ENCODE measurements at places on chromosomes 16 and 17.
A peak's percentile ranks its signal among the peaks of the same experiment; 100 is the strongest.

DNA sequence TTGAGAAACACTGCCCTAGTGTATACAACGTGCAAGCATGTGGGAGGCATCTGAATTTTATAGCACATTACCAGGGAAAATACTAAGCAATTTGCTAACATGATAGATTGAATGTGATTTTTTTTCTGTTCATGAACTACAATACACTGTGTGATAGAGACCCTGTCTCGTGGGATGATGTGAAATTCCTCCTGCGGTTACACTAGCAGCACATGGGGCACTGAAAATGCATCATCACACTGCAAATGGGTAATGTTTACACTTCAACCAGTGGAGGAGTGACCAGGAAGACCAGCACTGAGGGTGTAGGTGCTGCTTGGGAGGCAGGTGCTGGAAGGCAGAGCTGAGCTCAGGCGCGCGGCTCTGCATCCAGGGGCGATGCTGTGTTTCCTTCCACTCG lies 28.8 kb downstream of the ORC6 start:
- DNase-seq = no peak

GRCh38 chr17:18381953-18382245 lies 4.3 kb downstream of the EVPLL start:
- DNase-seq = no peak

DNA sequence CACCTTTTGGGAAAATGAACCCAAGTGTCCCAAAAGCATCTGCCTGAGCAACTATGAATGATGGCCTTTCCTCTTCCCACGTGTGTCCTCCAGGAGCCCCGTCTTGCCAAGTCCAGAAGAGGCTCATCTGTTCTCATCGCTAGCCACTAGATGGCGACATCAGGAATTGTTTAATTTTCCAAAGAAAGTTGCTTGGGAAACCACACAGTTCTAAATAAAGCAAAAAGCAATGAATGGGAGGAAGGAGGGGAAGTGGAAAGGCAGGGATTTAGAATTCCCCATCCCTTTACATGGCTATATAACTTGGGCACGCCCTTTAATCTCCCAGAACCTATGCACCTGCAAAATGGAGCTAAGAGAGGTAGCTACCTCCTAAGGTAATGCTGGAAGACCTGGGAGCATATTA lies 9.0 kb upstream of the CDH5 start:
- peak; percentile 29 for DNase-seq

- no peak for DNase-seq
These were observed 12.6 kb upstream of the USP43 start for GRCh38 chr17:9632741-9633140.

DNA sequence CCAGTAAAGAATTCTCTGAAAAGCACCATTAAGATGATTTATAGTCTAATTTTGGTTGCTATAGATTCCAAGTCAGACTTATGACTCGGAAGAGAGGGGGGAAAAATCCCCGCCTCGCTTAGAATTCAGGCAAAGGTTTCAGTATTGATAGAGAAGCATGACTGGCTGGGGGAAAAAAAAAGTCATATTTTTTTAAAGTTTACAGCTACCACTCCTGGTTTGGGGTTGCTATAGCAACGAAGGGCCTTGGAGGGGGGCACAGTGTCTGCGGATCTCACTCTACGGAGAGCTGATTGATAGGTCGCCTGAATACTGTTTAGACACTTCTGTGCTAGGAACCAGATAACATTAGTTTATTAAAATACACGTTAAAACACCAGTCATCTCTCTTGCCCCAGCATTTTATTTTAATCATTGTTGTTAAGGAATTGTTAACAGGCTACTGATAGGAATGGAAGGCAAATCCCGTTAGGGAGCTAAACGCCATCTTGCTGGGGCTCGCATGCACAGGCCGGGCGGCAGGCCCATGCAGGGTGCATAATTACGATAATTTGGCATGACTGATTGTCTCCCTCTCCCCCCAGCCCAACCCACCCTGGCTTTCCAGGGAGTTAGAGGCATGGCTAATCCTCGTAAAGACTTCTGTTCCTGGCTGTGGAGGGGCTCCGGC lies 380.0 kb upstream of the XYLT1 start:
- DNase-seq = no peak

GRCh38 chr16:30051518-30051917 lies 14.0 kb upstream of the ALDOA start:
- no peak for DNase-seq

- DNase-seq = no peak
These were observed 6.1 kb downstream of the GAST start for GRCh38 chr17:41718287-41718645.

GRCh38 chr16:86427433-86427851 lies 82.9 kb upstream of the FOXF1 start:
- no peak for DNase-seq

DNA sequence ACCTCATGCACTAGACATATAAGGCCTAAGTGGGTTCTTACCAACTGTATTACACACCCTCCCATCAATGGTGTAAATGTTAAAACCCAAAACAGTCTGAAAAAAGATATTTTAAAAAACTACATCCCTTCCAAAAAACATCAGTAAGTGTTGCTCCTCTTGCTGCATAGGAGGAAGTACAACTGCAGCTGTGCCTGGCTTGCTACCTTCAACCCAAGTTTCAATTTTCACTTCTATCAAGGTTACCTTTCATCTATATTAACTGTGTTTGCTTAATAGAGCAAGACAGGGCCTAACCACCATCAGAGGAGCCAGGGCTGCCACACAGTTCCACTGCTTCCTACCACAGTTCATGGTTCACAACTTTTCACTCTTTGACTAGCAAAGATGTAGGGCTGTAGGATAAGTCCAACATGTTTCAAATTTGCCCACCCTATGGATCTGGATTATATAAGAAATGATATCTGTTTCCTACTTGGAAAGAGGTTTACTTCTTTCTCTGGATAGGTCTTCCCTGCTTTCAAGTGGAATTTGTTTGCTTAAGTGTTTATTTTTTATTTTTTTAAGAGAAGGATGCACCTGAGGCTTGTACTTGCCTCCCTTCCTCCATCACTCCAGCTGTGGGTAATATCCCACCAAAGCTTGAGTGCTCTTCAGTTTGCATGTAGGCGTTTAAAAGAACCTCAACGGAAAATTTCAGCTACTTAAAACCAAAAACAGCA lies 56.7 kb downstream of the GRB7 start:
- DNase-seq = no peak

GRCh38 chr17:82687375-82687861 lies 11.1 kb downstream of the RAB40B start:
- DNase-seq = no peak

DNA sequence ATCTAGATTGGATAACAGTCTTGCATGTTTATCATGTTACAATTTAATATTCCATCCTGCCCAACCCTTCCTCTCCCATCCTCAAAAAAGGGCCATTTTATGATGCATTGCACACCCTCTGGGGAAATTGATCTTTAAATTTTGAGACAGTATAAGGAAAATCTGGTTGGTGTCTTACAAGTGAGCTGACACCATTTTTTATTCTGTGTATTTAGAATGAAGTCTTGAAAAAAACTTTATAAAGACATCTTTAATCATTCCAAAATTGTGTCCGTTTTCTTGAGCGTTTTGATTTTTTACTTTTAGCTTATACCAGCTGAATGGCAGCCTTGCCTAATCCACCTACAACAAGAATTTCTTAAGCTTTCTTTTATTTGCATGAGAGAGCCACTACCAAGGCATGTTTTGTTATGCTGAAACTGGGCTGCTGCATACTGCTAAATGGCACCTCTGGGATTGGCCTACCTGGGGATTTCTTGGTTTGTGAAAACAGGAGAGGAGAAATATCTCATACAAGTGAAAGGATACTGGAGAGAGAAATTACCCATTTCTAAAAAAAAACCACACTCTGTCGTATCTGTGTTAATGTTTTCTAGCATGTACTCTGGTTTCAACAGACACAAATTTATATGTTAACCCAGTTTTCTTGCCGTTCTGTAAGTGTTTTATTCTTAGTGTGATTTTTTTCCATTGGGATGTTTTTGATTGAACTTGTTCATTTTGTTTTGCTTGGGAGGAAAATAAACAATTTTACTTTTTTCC lies 52.2 kb downstream of the TUBD1 start:
- peak; percentile 65 for DNase-seq

DNA sequence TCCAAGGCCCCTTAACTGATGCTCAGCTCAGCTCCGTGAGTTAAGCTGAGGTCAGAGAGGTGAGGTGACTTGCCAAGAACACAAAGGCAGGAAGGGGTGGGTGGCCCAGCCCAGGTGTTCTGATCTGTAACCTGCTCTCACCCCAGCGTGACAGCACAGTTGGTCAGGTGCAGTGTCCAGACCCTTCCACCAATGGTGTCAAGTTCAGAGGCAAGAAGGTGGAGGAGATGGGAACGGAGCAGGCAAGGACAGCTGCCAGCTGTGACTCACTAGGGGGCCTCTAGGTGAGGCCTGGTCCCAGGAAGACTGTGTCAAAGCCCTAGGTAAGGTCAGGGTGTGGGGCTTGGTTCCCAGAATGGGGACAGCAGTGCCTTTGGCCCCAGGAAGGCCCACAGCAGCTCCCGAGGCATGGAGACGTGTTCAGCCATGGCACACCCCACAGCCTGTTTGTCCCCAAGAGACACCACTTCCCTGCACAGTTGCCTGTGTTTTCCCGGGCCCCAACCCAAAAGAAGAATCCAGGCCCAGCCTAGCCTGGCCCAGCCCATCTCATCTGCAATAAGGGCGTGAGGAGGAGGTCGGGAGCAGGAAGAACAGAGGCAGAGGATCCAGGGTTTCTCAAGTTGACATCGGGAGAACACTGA lies 7.2 kb downstream of the WFIKKN2 start:
- DNase-seq = no peak

- DNase-seq = peak; percentile 40
These were observed at the start of gene XYLT1 for GRCh38 chr16:17470908-17471718. XYLT1 (minus strand) TSS chr16:17470960; CDS start chr16:17470796, 164 bp downstream.

DNA sequence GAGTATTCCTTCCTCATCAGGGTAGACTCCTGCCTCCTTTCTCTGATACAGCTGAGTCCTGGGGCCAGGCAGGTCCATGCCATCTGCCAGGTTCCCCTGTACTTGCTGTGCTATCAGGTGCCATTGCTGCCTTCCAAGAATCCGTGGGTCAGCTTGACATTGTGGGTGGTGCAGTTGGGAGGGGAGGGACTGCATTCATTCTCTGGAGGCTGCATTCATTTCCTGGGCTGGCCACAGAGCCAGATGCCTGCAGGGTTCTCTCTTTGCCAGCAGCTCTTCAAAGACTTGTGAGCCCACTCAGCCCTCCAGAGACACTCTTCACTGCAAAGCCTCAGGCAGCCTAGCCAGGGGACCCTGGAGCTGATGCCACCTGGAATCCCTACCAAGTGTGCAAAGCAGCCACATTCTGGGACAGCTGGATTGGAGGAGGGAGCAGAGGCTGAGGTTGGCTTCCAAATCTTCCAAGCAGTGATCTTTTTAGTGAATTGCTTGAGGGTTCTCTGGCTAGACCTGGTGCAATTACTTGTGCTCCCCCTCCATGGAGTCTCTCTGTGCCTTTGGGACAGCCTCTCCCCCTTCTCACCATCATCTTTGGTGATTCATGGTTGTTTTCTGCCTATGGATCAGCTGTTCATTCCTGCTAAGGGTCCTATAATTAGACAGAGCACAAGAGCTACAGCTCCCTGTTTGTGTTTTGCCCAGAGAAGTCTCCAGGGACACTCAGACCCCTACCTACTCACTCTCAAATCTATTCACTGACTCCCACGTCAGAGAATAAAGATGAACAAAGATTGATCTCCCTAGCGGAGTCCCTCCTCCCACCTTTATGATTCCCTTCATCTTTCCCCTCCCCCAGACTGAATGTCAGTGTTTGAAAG lies 20.9 kb downstream of the ANKFN1 start:
- no peak for DNase-seq

DNA sequence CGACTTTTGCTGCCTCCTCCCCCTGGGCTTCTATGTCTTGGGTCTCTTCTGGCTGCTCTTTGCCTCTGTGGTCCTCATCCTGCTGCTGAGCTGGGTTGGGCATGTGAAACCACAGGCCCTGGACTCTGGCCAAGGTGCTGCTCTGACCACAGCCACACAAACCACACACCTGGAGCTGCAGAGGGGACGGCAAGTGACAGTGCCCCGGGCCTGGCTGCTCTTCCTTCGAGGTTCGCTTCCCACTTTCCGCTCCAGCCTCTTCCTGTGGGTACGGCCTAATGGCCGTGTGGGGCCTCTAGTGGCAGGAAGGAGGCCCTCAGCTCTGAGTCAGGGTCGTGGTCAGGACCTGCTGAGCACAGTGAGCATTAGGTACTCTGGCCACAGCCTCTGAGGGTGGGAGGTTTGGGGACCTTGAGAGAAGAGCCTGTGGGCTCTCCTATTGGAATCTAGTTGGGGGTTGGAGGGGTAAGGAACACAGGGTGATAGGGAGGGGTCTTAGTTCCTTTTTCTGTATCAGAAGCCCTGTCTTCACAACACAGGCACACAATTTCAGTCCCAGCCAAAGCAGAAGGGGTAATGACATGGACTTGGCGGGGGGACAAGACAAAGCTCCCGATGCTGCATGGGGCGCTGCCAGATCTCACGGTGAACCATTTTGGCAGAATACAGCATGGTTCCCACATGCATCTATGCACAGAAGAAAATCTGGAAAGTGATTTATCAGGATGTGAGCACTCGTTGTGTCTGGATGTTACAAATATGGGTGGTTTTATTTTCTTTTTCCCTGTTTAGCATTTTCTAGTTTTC lies 2.3 kb downstream of the GP1BA start:
- DNase-seq = no peak

GRCh38 chr16:4239682-4240175 lies 2.2 kb downstream of the SRL start:
- no peak for DNase-seq

- DNase-seq = no peak
These were observed 349.6 kb downstream of the KIF2B start for GRCh38 chr17:54172096-54172984.

DNA sequence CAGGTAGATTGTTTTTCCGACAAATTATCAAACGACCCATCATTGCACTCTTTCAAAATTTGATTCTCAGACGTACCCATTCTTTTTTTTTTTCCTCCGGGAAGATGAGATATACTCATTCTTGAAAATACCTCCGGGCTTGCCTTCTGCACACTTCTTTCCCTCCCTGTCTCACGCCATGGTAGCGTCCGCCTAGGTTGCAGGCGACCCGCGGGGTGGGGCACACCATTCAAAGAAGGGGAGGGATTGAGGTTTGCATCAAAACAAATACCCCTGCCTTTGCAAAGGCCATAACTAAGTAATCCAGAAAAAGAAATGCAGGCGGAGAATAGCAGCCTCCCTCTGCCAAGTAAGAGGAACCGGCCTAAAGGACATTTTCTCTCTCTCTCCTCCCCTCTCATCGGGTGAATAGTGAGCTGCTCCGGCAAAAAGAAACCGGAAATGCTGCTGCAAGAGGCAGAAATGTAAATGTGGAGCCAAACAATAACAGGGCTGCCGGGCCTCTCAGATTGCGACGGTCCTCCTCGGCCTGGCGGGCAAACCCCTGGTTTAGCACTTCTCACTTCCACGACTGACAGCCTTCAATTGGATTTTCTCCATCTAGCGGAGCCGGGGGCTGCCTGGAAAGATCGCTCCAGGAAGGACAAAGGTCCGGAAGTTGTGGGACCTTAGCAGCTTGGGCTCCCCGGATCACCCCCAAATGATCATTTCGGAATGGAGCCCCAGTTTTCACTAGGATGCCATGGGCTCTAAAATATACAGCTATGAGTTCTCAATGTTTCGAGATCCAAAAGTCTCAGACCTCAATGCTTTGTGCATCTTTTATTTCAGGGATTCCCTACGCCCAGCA lies 843 bp downstream of the TP53 start:
- peak; percentile 75 for DNase-seq

All from CD4-positive, alpha-beta T cell treated with Interleukin-15 for 4 hours (primary cell).